ENCODE measurements at places on chromosomes 6 and 20.

DNA sequence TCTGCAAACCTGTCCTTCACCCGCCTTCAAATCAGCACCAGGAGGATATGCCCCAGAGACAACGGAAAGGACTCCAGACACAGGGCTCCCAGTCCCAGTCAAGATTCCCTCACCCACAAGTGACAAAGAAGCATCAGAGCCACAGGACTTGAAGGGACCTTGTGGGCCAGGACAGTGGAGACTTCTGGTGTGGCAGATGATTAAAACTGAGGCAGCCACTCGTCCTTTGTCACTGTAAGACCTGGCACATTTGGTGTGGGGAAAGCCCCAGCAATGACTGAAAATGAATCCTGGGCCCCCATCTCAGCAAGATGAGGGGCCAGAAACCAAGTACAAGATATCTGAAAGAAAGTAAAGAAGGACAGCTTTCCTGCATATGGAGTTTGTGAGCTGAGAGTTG, 15.6 kb upstream of the GMPR start:
- no peak for DNase-seq

DNA sequence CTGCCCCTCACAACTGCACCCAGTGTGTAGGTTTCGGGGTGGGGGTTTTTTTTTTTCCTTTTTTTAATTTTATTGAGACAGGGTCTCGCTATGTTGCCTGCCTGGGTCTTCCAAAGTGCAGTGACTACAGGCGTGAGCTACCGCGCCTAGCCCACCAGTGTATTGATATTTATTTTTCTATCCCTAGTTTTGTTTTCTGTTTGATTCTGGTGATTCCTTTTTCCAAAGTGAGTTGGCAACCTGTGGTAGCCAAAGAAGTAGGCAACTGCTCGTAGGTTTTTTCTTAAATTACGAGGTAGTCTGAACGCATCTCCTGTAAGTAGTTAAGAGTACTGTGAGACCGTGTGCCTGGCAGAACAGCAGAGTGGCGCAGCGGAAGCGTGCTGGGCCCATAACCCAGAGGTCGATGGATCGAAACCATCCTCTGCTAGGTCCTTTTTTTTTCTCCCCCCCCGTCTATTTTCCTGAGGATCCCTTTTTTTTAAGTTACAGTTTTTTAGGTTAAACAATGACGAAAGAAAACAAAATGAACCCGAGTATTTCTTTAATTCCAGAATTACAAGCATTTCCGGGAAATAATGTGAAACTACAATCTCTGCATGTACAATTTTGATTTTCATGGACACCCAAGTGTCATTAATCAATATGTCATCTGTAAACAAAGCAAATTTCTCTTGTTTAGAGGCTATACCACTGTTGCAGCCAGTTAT, 78.7 kb upstream of the BTN3A2 start:
- DNase-seq = peak; percentile 87

DNA sequence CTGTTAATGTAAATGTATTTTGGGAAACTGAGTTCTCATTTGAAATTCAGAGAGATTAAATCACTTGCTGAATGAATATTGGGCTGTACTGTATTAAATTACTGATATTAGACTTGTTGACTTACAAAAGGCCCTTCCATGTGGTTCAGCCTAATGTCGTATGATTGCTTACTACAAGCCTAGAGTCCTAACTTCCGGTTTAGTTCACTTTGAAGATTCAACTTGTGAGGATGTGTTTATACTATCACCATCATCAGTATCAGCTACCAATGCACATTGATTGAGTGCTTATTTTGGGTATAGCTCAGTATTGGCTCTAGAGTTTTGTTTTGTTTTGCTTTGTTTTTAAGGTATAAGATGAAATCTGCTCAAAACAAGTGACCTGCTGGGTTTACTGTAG, 48.3 kb downstream of the FAM217A start:
- DNase-seq = no peak

GRCh38 chr6:111468329-111469012, 14.5 kb downstream of the REV3L start:
- DNase-seq = no peak

DNA sequence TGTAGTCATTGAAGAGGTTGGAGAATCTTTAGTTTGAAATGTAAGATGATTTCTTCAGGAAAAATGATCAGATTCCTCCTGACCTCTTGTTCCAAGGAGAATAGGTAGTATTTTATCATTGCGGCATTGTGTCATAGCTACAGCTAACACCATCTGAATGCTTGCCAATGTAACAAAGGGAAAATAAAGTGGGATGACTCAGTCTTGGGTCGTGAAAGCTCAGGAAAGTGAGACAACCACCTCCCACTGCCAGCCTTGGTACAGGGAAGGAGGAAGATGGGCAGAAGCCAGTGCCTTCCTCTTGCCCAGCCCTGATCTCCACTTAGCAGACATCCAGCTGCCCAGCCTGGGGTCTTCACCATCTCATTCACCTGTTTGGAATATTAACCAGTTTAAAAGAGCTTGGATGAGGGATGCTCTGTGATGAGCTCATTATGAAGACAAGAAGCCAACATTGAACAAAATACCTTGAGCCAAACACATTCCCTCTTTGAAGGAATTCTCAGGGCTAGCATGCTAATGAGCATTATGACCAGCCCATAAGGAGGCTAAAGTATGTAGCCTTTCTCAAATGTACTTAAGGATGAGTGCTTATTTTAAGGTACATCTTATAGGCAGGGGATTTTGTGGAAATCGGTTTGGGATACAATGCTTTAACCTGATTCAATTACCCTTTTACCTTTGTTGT, 40.0 kb upstream of the APCDD1L start:
- no peak for DNase-seq

- no peak for DNase-seq
These were observed 163.2 kb downstream of the RALGAPA2 start for GRCh38 chr20:20549267-20549612.

DNA sequence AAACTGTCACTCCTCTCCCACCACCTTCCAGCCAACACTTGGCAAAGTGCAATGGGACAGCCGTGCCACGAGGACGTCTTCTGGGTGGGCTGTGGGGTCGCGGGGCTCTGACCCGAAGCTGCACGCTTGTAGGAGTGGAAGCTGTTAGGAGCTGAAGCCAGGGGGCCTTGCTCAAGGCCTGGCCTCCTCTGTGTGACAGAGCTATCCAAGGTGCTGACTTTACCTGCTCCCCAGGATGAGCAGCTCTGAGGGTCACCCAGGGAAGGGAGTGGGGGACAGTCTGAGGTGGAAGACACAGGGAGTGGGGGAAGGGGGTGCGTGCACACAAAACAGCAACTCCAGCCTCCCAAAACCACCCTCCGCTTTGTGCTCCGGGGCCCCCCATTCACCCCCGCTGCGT, 17.5 kb upstream of the CHRNA4 start:
- no peak for DNase-seq

DNA sequence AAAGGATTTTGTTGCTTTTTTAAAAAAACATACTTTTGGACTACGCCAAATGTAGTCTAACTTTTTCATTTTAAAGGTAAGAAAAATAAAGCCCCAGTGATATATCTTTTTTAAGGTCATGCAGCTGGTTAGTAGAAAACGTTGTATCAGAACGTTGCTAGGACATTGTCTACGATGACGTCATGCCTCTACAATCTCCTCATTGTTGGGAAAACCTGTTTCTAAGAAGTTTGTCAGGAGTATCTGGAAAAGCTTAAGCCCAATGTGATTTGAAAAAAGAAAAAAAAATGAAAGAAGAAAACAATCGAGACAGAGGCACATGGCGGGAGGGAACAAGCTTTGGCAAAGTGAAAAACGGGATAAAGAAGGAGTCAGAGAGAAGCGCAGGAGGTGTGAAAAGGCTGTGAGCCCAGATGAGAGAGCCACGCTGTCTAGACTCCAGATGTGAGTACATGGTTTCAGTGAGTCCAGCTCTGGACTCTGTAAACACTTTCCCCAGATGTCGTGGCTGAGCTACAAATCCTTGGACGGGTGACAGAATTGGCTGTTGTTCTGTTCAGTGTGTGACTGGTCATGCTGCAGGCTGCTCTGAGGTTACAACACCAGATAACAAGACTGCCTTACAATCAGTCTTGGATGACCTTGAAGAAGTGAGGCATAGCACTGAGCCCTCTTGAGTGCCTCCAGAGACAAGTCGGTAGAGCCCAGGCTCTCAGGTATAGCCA, 656.7 kb upstream of the ID4 start:
- peak; percentile 21 for DNase-seq

GRCh38 chr6:15317934-15318902, 72.3 kb downstream of the JARID2 start:
- no peak for DNase-seq

GRCh38 chr6:143755301-143755744, 77.6 kb downstream of the PHACTR2 start:
- DNase-seq = no peak

DNA sequence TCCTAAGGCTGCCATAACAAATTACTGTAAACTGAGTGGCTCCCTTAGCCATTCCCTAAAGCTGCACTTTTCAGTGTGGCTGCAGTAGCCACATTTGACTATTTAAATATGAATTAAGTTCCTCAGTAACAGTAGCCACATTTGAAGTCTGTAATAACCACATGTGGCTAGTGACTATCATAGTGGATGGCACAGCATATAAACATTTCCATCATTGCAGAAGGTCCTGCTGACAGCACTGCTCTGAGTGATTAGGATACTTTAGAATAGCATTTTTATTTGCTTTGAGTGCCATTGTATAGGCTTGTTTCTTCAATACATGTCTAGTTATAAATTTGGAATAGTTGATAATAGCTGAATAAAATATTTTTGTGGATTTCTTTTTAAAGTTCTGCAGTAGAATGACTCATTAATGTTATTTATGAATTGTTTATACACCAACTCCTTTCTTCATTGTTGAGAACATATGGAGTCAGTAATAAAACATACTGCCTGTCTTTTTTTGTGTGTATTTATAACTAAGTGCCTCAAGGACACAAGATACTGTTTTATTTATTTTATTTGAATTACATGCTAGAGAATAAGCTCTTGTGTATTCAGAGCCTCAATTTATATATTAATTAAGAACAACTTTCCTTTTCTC, 217.2 kb downstream of the CDKAL1 start:
- DNase-seq = no peak

DNA sequence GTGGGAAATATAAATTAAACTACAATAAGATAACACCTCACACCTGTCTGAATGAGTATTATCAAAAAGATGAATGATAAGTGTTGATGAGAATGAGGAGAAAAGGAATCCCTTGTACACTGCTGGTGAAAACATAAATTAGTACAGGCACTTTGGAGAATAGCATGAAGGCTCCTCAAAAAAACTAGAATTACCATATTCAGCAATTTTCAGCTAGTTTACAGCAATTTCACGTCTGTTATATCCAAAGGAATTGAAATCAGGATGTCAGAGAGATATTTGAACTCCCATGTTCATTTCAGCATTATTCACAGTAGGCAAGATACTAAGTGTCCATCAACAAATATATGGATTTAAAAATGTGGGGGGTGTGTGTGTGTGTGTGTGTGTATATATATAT, 292.6 kb downstream of the CLVS2 start:
- no peak for DNase-seq

DNA sequence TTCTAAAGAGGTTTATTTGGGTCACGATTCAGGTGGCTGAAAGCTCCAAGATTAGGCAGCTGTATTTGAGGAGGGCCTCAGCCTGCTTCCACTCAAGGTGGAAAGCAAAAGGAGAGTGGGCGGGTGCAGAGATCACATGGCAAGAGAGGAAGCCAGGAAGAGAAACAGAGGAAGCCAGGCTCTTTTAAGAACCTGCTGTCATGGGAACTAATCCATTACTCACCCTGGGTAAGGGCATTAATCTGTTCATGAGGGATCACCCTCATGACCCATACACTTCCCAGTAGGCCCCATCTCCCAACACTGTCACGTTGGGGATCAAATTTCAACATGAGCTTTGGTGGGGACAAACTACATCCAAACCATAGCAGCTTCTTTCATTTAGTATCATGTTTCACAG, 53.9 kb downstream of the DHX35 start:
- DNase-seq = no peak

- no peak for DNase-seq
These were observed 128.9 kb downstream of the SCML4 start for GRCh38 chr6:107695061-107695720.

DNA sequence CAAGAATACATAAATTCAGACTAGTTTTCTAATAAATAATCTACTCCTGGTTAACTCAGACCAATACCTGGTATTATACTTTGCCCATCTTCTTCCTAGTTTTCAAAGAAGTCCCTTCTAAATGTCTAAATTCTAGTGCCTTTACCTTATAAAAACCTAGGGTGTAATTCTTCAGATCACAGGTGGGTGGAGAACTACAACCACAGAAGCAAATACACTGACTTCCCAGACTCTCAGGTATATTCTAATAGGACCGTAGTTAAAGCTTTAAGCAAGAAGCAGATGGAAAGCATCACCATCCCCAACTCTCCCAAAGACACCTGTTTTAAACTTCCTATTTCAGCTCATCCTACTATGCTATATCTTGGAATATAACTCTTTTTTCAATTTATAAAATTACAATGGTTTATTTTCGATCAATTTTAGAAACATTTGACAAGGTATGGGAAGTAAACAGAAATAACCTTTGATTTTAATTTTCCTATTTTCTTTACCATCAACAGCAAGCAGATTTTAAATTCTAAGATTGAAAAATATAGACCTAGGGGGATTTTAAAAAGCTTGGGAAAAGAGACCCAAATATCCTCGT, 15.8 kb downstream of the MAN1A1 start:
- no peak for DNase-seq

DNA sequence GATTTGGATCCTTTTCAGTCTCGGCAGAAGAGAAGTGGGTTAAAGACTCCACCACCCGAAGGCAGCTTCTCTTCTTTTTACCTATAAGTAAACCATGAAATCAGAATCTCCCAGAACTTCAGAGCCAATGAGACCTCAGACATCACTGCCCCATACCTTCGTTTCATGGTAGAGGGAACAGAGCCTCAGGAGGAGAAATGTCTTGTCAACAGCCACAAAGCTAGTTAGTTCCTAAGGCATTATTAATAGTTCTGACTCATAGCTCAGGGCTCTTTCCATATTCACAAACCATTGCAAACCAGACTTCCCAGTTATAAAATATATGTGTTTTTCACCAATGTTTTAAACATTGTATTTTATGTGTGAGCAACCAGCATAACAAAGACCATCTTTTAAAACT, 118.7 kb upstream of the RIPOR2 start:
- no peak for DNase-seq

- DNase-seq = no peak
These were observed 2.9 kb upstream of the AKAP12 start for GRCh38 chr6:151236668-151237401.

- no peak for DNase-seq
These were observed 23.8 kb upstream of the TBC1D7 start for GRCh38 chr6:13352165-13352564.

- no peak for DNase-seq
These were observed 119.6 kb downstream of the KIF13A start for GRCh38 chr6:17867880-17868279.

- DNase-seq = no peak
These were observed 41.2 kb upstream of the GRIK2 start for GRCh38 chr6:101352316-101352715.

- no peak for DNase-seq
These were observed 12.4 kb upstream of the TREML4 start for GRCh38 chr6:41215777-41216176.

GRCh38 chr6:34583861-34584604, 27.9 kb upstream of the SPDEF start:
- no peak for DNase-seq

GRCh38 chr20:42401613-42402012, 783.4 kb upstream of the CHD6 start:
- DNase-seq = no peak
